ENCODE measurements at places on chromosomes 4 and X.

- no peak for DNase-seq
These were observed 11.5 kb upstream of the ZNF718 start for GRCh38 chr4:112771-113170.

DNA sequence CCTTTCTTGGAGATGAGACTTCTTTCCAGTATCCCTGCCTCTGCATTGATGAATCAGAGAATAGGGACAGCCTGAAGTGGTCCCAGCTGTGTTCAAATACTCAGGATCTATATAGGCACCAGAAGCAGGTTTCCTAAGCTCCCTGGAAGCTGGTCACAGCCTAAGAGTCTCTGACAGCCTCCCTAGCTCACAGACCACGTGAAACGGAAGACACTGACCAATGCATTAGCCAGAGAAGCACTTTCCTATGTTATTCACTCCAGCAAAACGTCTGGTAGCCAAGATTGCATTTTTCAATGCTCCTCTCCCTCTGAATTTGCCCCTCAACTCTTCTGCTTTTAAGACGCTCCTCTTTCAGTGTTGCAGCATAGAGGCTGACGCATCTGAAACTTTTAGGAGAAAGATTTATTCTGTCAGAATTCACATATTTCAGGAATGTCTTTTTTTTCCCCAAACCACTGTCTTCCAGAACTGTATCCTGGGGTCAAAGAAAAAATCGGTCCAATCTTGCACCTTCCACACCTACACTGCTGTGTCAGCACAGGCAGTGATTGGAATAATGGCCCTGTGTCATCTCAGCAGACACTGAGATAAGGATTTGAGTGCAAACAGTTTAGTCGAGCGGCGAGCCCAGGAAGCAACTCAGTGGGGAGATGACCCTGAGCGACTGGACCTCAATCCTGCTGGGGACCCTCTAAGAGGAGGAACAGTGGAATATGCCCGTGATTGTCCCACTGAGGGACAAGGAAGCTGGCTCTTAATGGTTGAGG, 109.4 kb downstream of the SMIM20 start:
- no peak for DNase-seq

DNA sequence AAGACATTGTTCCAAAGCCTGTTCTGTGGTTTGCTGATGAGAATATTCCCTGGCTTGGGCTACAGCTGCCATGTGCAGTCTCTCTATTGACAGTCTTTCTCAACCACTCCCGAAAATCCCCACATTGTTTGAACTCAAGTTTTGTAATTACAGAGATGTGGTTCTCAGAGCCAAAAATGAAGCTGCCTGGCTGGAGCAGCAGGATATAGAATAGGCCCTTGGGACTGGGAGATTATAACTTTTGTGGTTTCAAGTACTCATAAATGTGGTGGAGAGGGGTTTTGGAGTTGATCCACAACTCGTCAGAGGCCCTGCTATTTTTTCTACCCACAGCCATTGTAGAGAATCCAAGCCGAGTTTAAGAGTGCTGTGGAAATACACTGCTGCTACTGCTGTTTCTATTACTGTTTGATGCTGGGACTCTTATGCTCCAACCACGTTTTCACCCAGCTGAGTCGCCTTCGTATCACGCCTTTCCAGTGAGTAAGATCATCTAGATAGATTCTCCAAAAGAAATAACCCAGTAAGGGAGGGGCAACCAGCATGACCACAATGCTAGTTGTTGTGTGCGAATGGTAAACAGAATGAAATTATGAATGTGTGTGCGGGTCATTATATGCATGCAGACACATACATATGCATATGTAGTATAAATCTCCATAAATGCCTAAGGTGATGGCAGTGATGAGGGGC, 57.1 kb upstream of the ATXN3L start:
- DNase-seq = no peak

GRCh38 chr4:14257903-14258302, 630.4 kb upstream of the BOD1L1 start:
- no peak for DNase-seq

GRCh38 chrX:13126775-13127174, 82.4 kb upstream of the FAM9C start:
- DNase-seq = no peak

Measured in spleen (tissue), 13 donors.